ENCODE measurements at places on chromosomes 12 and 14.
A peak's percentile ranks its signal among the peaks of the same experiment; 100 is the strongest.

DNA sequence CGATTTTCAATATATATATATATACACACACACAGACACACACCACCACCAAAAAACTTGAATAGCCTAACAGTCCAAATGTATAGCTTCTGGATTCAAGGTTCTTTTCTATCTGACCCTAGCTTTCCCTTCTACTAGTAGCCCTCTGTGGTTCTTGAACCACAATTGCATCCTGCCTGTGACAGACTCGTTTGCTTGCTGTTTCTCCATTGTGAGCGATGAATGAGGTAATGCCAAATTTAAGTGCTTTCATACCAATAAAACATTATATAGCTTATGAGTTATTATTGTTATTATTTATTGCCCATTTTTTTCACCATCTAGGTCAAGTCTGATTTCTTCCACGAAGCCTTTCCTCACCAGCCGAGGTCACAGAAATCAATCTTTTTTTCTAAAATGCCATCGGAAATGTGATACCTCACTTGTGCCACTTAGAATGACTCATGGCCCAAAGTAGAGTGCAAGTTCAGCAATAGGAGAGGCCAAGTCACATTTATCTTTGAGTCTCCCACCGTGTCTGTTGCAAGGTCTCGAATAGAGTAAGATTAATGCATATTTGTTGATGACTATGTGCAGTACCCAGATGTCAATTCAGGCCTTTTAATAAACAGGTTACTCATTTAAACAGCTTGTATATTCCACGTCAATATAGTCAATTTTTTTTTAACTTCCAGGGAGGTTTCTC, 1015.8 kb upstream of the SEL1L start:
- no peak for DNase-seq

DNA sequence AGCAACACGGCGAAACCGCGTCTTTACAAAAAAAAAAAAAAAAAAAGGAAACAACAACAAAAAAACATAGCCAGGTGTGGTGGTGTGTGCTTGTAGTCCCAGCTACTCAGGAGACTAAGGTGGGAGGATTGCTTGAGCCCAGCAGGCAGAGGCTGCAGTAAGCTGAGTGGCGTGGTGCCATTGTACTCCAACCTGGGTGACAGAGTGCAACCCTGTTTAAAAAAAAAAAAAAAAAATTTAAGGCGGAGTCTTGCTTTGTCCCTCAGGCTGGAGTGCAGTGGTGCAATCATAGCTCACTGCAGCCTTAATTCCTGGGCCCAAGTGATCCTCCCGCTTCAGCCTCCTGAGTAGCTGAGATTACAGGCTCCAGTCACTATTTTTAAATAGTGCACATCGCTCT, 18.2 kb upstream of the FIGNL2 start:
- DNase-seq: no peak

DNA sequence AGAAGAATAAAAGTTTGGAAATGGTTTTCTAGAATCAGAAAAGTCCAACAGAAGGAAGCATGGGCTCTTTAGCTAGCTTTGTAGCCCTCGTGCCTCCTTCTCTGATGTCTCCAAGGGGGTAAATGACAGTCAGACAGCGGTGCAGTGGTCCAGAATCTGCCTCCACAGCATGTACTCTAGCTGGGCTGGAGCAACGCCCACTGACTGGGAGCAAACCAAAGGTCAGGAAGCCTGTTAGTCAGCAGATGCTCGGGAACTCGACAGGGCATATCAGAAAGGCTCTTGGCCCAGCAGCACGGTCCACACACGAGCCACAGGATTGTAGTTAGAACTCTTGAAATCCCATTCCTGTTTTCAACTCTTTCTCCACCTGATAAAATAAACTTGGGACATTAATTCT, 164.3 kb downstream of the GRIN2B start:
- no peak for DNase-seq

DNA sequence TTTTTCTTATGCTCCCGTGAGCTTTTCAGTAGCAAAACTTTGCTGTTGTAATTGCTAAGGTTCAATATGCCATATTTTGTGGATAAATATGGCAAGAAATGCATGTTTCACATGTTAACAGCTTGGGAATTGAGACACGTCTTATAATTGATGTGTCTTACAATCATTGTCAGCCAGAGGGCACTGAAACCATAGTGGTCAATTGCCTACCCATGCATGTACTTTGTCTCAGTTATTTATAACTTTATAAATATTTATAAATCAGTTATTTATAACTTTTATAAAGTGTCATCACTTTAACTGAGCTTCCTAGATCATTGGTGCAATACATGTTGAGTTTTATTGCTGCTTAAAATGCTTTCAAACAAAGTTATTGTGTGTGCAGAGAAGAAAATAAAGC, 82.0 kb downstream of the CATSPERB start:
- DNase-seq: peak; percentile 4

- no peak for DNase-seq
Measured at GRCh38 chr12:117792877-117793424, 175.8 kb downstream of the KSR2 start.

DNA sequence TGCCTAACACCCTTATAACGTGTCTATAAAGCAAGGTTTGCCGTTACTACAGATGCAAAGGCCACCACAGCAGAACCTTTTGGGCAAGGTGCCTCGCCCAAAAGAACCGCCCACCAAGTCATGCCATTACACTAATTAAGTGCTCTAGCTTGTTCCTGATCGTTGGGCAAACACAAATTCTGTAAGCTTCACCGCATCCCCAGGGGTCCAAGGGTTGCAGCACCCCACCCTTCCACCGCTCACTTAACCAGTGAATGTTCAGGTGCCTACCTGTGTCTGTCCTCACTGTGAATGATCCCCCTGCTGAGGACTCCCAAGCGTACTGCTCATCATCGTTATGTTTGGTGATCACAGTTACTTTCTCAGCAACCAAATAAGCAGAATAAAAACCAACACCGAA, 1.4 kb downstream of the HSP90AA1 start:
- no peak for DNase-seq

DNA sequence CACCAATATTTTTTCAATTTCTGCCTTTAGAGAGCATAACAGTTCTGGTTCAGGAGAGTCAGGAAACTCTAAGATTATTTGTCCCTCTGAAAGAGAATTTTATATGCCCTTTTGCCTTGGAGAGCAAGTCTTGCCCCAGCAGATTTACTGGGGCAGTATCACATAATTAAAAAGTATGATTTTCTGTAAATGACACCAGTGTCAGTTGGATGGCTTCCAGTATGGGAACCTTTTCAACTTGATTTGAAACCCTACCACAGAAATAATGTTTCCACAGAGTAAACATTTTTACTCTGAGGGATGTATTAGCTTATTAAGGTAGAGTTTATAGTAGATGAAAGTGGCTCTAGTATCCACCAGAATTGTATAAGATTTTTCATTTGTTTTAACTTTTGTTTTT, 15.4 kb downstream of the NOPCHAP1 start:
- DNase-seq: no peak

- DNase-seq: no peak
Measured at GRCh38 chr12:7948589-7949260, 12.7 kb upstream of the SLC2A3 start.

- no peak for DNase-seq
Measured at GRCh38 chr12:123062681-123063486, 82.4 kb downstream of the ARL6IP4 start.

DNA sequence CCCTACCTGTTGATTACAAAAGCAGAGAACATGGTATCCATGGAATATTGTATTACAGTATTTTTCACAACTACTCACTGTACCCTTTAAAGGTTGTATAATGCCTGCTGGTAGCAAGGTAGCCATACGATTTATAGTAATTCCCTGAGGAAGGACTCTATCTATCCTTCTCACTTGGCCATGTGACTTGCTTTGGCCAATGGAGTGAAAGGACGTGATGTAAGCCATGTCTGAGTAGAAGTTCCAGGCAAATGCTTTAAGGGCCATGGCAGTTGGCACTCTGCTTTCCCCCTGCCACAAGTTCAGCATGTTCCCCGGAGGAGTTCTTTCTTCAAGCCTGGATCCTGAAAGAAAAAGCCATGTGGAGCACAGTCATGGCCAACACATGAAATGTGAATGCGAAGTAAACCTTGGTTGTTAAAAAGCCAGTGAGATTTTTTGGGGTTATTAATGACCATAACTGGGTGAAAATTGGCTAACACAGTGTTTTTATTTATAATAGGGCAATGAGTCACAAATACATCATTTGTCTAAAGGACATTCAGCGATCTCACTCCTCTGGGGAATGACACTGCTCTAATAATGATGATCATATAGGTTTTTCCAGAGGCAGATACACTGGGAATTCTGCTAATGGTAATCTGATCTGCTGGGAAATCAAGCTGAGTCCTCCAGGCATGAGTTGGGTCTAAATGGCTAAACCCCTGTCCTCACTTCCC, 67.4 kb upstream of the SLC38A2 start:
- DNase-seq: no peak

GRCh38 chr12:133130808-133131128, 341 bp downstream of the ZNF10 start:
- DNase-seq: peak; percentile 48

DNA sequence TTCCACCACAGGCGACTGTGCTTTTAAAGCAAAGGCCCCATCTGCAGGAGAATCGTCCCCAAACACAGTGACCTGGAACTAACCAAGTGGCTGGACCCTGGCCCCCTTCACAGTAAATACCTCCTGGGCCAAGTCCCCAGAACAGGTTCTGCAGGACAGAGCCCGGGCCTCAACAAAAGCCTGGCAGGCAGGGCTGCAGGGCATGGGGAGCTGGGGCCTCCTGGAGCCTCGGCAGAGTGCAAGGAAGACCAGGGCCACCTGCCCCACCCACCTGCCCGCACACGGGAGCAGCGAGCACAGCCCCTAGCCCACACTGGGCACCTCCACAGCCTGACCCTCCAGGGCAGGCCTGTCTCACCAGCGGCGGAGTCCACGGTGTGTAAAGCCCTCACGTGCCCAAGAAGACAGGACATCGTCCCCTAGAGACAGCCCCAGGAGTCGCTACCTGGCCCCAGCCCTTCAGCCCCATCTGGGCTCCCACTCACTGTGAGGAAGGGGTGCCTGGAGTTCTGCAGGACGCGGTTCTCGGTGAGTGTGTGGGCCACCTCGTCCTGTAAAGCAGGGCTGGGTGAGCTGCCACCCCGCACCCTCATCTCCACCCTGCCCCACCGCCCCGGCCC, 21.0 kb downstream of the AKT1 start:
- DNase-seq: no peak

- no peak for DNase-seq
Measured at GRCh38 chr12:15767301-15767700, 21.9 kb downstream of the EPS8 start.

DNA sequence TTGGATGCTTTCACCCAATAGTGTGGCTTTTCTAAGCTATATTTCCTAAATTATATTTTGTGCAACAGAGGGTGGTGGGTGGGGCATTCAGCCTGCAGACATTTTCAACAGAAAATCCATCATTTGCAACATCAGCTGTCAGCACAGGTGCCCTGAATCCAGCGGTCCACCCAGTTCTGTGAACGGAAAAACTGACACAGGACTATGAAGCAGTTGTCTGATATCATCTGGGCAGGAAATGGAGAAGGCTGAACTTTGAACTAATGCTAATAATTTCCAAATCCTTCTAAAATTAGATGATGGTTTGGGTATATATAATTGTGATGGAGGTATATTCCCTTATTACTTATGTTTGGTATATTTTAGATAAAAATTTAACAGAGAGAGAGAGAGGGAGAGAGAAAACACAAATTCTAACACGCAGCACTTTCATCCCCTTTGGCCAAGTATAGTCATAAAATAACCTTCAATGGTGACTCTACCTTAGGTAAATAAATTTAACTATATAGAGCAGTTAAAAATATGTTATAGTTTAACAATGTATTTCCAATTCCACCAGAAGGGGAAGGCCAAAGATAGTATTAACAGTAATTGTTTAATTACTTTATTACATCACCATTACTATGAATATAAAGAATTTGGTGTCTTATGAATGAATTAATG, 58.3 kb upstream of the PTPRB start:
- DNase-seq: no peak

DNA sequence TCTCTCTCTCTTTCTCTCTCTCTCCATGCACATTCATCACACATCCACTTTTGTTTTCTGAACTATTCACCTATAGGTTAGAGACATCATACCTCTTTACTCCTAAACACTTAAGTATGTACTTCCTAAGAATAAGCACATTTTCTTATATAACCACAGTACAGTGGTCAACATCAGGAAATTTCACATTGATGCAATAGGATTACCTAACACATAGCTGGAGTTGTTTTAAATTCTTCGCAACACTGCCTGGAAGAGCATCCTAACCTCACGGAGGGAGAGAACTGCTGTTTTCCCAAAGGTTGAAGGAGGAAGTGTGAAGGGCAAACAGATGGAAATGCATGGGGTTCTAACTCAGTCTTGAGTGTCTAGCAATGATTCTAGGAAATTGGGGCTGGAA, 159.2 kb downstream of the SYT1 start:
- no peak for DNase-seq

- no peak for DNase-seq
Measured at GRCh38 chr12:29744365-29744764, 39.4 kb downstream of the TMTC1 start.

DNA sequence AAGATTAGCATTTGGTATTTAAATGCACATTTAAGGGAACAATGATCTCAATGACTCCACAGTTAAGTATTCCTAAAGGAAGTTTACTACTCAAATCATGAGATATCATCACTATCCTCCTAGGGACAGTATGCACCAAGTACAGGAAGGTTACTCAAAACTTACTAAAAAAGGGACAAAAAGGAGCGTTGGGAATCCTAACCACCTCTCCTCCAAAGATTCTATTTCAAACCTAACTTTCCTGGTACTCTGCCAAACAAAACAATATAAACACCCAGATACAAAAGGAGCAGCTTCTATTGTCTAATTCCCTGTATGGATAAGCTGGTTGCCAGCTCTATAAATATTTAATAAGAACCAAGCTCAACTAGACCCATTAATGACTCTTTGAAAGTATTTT, 377.7 kb downstream of the NUAK1 start:
- no peak for DNase-seq

GRCh38 chr14:22886500-22887259, 3.7 kb downstream of the REM2 start:
- peak; percentile 78 for DNase-seq

GRCh38 chr12:14989790-14990189, 16.9 kb downstream of the PDE6H start:
- DNase-seq: no peak

GRCh38 chr12:106871477-106871876, 84.2 kb upstream of the TMEM263 start:
- no peak for DNase-seq

- no peak for DNase-seq
Measured at GRCh38 chr14:24840204-24840893, 206.4 kb upstream of the GZMB start.

GRCh38 chr12:102638777-102639176, 158.4 kb upstream of the IGF1 start:
- no peak for DNase-seq

GRCh38 chr14:94349276-94349675, 26.1 kb upstream of the SERPINA6 start:
- no peak for DNase-seq

- no peak for DNase-seq
Measured at GRCh38 chr12:47141459-47141858, 61.7 kb upstream of the AMIGO2 start.

DNA sequence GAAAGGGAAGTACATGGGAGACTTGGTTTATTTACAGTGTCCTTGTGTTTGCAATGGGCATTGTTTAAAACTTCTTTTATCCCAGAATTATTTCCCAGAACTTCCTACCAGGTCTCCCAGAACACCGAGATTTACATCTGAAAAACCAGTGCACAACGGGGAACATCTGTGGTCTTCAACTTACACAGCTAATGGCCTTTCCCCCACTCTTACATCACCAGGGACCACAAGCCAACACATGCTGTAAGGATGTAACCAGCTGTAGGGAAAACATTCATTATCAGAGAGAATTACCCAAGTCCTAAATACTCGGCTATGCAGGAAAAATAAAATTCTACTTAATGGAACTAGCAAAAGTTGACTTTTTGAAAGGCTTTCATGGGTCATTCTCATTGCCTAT, 267.6 kb downstream of the DUSP6 start:
- no peak for DNase-seq
